ENCODE measurements at places on chromosomes 5 and 9.

GRCh38 chr5:32638309-32638708 lies 53.0 kb downstream of the SUB1 start:
- DNase-seq = no peak

GRCh38 chr5:1543398-1544293 lies 19.9 kb upstream of the LPCAT1 start:
- no peak for DNase-seq

- DNase-seq = peak; percentile 2
These were observed 154.2 kb upstream of the WWC1 start for GRCh38 chr5:168137265-168137664.

DNA sequence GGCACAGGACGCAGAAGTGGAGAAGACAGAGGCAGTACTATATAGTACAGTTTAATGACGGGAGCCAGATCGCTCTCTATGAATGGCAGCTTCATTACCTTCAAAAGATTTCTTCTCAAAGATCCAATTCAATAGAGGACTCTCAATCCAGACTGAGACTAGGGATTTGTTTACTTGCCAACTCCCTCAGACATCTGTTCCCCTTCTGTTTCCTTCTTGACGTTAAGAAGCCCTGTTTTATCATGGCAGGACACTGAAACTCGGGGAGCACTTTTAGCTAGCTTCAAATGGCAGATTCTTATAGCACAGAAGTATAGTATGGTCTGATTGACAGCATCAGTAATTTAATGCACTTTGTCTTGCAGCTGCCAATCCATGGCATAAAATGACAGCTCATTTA lies 747.3 kb upstream of the C9orf72 start:
- DNase-seq = no peak

- no peak for DNase-seq
These were observed 137.0 kb downstream of the CCDC192 start for GRCh38 chr5:127840198-127840524.

- DNase-seq = no peak
These were observed 156.3 kb downstream of the HMHB1 start for GRCh38 chr5:143968071-143968878.

GRCh38 chr5:38134810-38135209 lies 123.5 kb upstream of the EGFLAM start:
- no peak for DNase-seq

GRCh38 chr5:20694121-20694520 lies 706.1 kb upstream of the CDH18 start:
- no peak for DNase-seq

- DNase-seq = no peak
These were observed 77.9 kb upstream of the DAB2 start for GRCh38 chr5:39502704-39503103.

DNA sequence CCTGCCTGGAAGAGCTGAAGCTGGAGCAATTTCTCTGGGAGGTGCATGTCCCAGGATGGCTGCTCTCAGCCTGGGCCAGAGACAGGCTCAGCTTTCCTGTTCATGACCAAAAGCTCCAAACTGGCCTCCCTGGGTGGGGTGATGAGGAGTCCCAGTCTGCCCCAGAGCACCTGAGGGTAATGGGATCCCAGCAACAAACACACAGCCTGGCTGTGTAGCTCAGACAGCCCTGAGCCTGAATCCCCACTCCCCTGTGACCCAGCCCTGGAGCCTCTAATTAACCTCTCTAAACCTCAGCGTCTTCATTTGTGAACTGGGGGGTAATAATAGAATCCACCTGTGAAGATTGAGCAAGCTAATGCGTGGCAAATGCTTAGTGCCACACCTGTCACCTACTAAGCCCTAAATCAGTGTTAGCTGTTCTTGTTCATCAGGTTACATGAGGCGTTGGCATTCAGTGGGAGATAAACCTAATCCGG lies 67.5 kb downstream of the HSPA4 start:
- no peak for DNase-seq

DNA sequence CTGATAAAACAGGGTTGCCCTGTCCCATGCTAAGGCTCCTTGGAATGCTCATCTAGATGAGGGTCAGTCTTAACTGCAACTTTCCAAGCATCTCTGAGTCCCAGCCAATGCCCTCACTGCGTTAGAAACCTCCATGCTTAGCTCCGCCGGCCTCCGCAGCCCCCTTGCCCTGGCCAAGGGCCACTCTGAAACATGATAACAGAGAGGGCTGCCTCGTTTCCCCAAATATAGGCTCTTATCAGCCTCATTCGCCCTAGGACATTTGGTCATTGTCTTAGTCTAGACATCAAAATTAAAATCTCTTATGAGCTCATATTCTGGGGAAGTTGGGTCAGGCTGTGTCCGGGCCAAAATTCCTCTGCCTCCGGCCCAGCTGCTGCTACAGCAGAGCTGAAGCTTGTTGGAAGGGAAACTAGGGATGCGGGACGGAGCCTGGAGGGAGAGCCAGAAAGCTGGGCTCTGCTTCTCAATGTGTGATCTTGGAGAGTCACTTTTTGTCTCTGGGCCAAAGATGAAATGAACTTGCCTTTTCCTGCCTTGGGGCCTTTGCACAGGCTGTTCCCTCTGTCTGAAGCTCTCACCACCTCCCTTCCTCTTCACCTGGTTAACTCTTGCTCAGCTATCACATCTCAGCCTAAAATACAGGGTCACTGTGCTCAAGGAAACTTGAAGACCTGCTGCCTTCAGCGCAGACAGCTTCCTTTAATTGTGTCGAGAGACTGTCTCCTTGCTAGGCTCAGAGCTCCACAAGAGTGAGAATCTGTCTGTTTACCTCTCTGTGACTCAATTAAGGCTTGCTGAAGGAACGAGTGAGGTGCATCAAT lies 191.3 kb downstream of the RGS3 start:
- no peak for DNase-seq

DNA sequence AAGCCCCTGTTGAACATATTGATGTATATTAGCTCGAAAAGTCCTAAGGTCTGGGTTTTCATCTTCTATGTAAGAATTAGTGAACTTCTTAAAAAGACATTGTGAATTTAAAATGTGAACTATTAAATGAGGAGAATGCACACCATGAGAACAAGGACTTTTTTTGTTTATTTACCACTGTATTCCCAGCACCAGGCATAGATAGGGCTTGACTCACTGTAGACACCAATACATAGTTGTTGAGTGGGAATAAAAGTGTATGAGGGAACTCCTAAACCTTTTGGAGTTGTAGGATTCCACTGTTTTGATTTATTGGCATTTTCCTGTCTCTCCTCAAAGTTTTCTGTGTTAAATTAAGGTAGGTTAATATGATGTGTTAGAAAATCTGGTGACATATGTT lies 40.3 kb downstream of the NNT start:
- no peak for DNase-seq

- DNase-seq = no peak
These were observed 4.0 kb downstream of the PCDHGC3 start for GRCh38 chr5:141479776-141480175.

DNA sequence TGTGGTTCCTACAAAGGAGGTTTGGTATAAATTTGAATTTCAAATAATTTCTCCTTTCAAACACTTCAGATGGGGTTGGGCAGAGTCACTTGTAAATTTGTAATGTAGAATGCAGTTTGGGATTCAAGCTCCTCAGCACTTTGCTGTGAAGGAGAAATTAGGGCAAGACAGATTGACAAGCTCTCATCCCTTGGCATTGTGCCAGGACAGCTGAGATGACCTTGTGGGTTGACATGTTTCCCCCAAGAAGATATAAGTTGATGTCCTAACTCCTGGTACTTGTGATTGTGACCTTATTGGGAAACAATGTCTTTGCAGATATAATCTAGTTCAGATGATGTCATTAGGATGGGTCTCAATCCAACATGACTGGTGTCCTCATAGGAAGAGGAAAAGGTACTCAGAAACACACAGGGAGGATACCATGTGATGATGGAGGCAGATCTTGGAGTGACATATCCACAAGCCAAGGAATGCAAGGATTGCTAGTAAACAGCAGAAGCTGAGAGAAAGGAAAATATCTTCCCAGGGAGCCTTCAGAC lies 408.3 kb downstream of the MED10 start:
- no peak for DNase-seq

GRCh38 chr9:81814794-81815464 lies 113.3 kb upstream of the SPATA31D4 start:
- DNase-seq = no peak

DNA sequence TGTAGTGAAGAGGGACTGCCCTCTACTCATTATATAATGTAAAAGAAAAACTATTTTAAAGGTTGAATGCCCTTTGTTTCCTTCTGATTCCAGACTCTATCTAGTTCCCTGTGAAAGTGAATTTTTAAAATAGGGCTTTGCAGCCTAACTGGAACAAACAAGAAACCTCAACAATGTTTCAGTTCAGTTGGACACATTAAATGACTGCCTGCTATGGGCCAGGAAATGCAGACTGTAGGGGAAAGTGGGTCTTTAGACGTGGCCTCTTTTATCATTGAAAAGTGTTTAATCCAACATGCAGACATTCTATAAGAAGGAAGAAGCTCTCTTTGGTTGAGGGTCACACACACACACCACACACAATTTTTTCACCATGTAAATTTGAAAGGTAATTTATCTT lies 289.1 kb downstream of the ICE1 start:
- no peak for DNase-seq

All from CD4-positive, CD25-positive, alpha-beta regulatory T cell (primary cell).